A549 (cell line): ENCODE measurements at places on chromosomes 1 and 21.

GRCh38 chr1:41349361-41350054 lies 11.7 kb upstream of the FOXO6 start:
- DNase-seq = no peak

GRCh38 chr1:10651793-10652192 lies 144.7 kb downstream of the CASZ1 start:
- DNase-seq = no peak

DNA sequence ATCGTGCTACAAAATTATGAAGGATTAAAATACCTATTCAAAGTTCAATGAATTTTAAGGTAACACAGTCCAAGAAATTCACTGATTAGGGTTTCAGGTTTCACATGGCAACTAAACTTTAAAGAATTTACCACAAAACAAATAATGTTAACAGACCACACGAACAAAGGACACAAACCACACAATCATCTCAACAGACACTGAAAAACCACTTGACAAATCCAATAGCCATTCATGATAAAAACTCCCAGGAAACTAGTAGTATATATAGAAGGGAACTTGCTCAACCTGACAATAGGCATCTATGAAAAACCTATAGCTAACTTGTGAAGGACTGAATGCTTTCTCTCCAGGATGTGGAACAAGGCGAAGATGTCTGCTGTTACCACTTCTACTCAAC lies 21.1 kb upstream of the SH2D5 start:
- no peak for DNase-seq

GRCh38 chr1:71427066-71427465 lies 346.2 kb upstream of the ZRANB2 start:
- no peak for DNase-seq

DNA sequence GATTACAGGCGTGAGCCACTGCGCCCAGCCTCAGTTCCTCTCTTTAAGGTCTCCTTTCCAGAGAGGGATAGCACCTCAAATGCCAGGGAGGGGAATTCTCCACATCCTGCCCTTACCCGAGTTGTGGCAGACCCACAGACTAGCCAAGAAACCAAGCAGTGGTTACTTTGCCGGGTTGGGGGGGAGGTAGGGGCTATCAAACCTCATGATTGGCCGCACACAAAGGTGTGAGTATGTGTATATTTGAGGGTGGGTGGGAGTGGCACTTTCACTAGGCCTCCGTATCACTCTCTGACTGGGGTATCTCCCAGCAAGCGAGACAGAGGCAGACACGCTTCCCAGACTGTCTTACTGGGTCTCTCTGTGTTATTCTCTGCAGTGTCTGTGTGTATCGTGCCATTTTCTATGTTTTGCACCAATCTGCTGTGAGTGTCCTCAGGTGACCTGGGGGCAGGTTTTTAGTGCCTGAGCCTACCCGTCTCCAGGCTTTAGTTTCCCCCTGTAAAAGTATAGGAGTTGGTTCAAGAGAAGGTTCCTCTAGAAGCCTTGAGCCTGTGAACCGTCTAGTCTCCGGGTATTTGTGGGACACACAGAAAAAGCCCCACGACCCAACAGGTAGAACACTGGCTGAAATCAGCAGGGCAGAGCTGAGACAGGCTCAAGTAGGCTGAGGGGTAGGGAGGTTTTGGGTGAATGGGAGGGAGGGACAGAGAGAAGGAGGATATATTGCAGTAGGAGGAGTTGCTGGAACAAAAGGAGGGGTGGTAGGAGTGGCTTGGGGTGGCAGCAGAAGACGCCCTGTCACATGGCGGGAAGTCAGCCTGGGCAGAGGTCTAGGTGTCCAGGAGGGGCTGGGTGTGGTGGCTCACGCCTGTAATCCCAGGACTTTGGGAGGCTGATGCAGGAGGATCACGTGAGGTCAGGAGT lies 10.3 kb downstream of the LMNA start:
- no peak for DNase-seq
